Lung microvascular endothelial cell (primary cell): ENCODE measurements at places on chromosomes 5 and 9. TPM values are rescaled to one million over a fixed set of nuclear protein-coding genes. Genes with fewer than 3 reads are reported as not detected.

CDH9 gene
- not detected in 2 replicates for total RNA-seq

TRAF1 gene
- total RNA-seq, result 0.60 and 1.1 TPM in 2 replicates

GRCh38 chr9:17062497-17062896, 72.3 kb upstream of the CNTLN start:
- no peak for DNase-seq

SPATA31C1 gene
- total RNA-seq, result not detected in 2 replicates
